Aorta (tissue), 5 donors: ENCODE measurements at places on chromosomes 2 and 18.

DNA sequence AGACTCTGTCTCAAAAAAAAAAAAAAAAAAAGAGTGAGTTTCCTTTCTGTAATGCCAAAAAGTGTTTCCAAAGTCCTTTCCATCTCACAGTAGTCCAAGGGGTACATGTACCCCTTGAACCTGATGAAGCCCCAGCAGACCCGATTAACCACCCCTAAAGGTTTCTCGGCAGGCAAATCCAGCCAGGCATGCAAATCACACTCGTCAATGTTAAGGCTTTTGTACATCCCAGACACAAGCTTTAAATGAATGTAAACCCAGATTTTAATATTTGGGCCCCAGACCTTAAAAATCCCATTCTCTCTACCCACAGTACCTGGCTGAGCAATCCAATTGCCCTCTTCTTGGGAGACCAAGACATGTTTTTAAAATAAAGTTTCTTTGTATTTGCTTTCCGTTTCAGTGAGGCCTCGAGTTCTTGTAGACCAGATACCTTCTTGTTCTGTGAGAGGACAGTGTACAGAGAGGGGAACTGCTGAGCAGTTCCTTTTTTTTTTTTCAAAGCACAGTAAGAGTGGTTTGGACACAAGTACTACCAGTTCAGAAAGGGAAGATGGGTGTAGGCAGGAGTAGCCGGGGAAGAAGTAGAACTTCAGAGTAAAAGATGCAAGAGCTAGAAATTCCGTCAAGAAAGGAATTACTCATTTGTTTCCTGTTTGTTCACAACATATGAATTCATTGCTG is at the start of gene NLRC4:
Gene NLRC4 (minus strand): TSS at position 465 of the 684 bp plus-strand sequence. CDS start 8,111 bp downstream, outside the sequence.
- DNase-seq, result no peak

- no peak for DNase-seq
Measured at GRCh38 chr2:216147172-216148131, 38.3 kb downstream of the XRCC5 start.

GRCh38 chr2:16722677-16723076 is 57.0 kb upstream of the CYRIA start:
- no peak for DNase-seq

- no peak for DNase-seq
Measured at GRCh38 chr2:118423776-118424175, 335.5 kb downstream of the INSIG2 start.

GRCh38 chr2:120842456-120843439 is 107.1 kb downstream of the GLI2 start:
- DNase-seq, result peak; percentile 38

GRCh38 chr2:189022492-189022891 is 48.3 kb downstream of the COL3A1 start:
- no peak for DNase-seq

DNA sequence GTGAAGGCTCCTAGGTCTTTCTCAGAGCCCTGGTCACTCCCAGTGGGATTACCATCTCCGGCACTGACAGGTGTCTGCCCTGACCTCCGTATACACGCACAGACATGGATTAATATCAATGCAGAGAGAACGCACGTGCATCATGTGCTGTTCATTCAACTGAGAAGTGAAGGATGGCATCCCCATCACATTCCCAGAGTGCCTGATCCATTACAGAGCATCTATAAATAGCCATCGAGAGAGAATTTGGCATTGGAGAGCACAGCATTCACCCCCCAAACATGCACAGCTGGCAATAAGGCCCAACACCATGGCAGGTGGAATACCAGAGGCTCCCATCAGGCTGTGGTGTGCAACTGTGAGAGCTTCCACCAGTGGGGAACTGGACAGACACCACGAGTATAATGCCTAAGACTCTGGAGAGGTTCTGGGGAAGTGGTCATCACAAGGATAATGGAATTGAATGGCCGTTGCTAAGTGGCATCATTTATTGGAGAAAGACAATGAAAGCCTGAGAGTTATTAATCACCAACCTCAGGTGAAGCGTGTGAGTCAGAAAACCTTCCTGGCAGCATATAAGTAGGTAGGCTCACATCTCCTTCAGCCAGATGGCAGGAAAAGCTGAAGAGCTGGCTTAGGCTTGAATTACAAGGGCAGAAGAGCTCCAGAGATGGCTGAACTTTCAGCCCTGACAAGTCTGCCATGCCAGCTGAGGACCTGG is 244.5 kb upstream of the ID2 start:
- DNase-seq, result no peak

- DNase-seq, result no peak
Measured at GRCh38 chr18:50457639-50458038, 82.8 kb downstream of the SKA1 start.

DNA sequence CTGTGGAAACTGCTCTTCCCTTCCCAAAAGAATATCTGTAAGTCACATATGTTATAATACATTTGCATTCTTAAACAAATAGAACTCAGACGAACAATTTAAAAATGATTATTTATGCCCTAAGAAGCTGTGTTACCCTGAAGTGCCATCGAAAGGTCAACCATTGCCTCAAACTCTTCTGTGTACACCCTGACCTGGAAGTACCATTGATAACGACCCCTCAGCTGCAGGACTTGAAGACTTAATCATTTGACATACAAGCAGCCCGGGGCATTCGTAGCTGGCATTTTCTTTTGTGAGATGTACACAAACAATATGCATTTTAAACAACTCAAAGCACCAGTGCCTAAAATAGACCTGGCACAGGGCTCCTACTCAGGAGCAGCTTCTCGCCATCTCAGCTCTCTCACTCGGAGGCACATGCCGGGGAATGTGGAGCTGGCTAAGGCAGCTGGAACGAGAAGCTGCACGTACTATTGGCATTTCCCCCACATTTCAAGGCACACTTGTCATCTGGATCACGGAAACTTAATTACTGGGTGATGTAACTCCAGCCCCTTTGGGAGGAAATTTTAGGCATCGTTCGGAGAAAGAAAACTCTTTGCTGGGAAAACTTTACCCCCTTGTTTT is 170.0 kb upstream of the GALNT5 start:
- DNase-seq, result peak; percentile 77

DNA sequence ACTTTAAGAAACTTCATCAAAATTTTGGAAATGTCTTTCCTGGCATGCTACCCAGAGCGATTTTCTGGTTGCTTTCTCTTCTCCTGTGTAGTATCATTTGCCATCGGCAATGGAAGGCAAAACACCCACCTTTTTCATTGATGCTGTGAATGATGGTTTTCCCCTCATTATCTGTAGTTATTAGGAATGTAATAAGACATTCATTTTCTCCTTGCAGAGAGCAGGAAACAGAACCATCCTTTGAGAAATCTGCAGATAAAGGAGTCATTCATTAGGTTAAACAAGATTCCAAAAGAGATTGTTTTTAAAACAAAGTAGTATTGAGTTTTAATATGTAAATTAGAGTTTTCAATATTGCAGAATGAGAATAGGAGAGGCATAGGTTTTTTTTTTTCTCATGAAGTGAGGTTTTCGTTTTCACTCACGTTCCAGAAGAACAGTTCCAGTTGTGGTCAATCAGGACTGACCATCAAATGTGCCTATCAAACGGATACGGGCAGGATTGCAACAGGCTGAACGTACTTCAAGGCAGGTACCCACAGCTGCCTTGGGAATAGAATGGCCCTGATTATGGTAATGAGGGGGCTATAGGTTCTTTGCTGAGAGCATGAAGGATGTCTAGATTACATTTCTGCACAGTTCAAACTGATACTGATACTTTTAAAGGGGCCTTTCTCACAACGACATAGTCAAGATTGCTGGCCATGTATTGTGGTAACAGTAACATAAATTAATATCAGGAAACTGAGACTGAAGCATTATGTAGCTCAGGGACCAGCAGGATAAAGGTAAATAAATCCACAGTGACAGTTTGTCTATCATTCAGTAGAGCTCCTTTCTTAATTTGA is 49.8 kb upstream of the PLA2R1 start:
- DNase-seq, result no peak

- no peak for DNase-seq
Measured at GRCh38 chr18:54906331-54907185, 52.7 kb downstream of the CCDC68 start.

GRCh38 chr2:38146907-38147307 is 71.0 kb upstream of the CYP1B1 start:
- peak; percentile 54 for DNase-seq

DNA sequence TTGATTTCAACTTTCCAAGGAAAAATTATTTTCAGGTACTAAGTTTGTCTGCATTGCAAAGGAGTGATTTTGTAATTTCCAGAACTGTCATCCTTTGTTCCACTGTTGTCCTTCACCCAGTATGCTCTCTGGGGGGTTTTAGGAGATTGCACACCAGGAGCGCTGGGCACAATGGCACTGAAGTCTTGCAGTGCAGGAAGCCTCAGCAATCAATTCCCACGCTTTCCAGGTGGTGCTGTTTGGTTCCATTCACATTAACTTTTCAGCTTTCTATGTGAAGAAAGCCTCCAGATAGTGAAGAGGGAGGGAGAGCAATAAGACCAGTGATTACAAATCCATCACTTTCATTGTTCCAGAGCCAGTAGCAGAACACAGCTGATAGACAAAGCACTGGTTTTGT is 344.0 kb upstream of the VWC2L start:
- DNase-seq, result no peak

GRCh38 chr2:241074065-241074818 is 27.8 kb downstream of the MTERF4 start:
- DNase-seq, result no peak

GRCh38 chr2:36392571-36393255 is 37.1 kb downstream of the CRIM1 start:
- no peak for DNase-seq

GRCh38 chr2:27566628-27567027 is 16.2 kb upstream of the ZNF512 start:
- no peak for DNase-seq

DNA sequence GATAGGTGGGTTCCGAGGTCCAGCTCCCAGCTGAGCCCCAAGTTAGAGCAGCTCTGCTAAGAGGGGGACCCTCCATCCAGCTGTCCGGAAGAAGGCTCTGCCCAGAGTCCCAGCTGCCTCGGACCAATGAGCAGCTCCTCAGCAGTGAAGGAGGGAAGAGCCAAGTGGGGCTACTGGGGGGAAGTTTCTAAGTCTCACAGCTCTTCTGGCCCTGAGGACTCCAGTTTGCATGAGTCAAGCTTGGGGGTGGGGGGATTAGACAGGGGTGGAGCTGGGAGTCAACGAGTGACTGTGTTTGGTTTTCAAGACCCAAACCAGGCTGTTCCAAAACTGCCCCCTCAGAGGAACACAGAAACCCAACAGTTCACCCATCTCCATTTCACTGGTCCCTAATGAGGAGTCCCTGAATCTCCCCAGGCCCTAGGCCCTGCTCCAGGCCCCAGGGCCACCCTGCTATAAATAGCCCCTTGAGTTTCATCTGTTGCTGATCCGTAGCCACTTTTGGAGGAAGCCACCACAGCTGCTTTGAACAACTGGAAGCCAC is 100.9 kb downstream of the TNS1 start:
- DNase-seq, result no peak

DNA sequence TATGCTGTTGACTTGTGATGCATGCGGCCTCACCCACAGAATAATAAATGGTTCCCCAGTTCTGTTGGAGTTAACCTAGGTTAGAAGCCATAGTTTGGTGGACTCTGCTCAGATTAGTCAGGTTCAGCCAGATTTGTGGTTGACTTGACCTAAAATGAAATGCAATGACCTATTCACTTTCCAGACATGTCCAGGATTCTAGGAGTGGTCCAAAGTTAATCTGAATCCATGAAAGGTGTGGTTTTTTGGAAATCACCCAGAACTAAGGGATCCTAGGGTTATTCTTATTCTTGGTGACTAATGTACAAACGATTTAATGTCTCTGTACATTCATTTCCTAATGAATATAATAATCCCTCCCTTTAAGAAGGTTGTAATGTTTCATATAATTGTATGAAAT is 88.9 kb upstream of the RBBP8 start:
- DNase-seq, result no peak

DNA sequence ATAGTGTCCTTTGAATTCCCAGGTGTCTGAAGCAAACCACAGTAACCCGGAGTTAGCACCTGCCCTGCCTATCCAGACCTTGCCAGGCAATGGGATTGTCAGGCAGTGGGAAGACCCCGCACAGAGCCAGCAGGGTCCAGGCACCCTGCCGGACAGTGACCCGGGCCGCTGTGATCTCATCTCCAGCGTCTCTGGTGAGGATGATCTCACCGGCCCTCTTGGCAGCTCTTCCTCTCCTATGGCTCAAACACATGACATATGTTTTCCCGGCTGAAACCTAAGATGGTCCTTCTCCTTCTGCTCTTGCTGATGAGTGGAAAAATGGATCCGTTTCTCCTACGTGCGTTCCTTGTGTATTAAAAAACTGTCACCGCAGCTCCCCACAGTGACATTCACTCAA is 75.1 kb downstream of the ACOXL start:
- no peak for DNase-seq

- DNase-seq, result no peak
Measured at GRCh38 chr2:204535764-204536163, 9.5 kb upstream of the PARD3B start.

DNA sequence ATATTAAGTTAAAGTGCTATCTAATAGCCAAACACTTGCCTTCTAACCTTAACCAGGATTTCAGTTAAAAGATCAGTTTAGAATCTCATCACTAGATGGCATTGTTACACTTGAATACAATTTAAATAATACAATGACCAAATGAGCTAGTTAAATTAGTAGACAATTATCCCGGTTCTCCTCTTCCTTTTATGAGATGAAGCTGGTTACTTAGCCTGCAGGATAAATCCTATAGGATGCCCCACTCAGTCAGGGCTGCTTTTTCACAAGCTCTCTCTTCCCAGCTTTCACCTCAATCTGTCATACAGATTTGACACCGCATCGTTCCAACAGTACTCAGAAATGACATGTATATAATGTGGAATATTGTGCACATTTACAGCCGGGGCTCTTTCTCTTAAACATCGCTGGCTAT is 678.8 kb downstream of the KCNJ3 start:
- DNase-seq, result no peak

GRCh38 chr2:45130736-45131135 is 121.5 kb upstream of the SIX2 start:
- DNase-seq, result no peak

- peak; percentile 26 for DNase-seq
Measured at GRCh38 chr2:242030226-242030575, 160.7 kb downstream of the RTP5 start.

GRCh38 chr2:7264791-7265190 is 347.6 kb downstream of the RNF144A start:
- no peak for DNase-seq

DNA sequence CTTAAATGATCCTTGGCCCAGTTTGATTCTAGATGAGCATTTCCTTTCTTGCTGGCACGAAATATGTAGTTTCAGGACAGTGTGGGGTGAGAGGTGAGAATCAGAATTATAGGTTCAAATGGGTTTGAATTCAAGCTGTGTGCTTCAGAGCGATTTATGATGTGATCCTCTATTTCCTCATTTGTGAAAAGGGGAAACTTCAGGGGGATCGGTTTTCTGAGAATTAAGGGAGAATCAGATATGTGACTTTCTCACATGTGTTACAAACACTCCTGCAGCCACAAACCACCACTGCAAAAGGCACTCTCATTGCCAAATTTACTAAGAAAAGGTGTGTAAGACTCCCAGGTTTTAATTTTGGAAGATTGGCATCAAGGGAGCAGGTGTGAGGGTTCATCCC is 24.4 kb downstream of the HK2 start:
- DNase-seq, result no peak

GRCh38 chr2:204152616-204153015 is 216.1 kb downstream of the ICOS start:
- no peak for DNase-seq
